ENCODE measurements at places on chromosomes 11 and 22.

DNA sequence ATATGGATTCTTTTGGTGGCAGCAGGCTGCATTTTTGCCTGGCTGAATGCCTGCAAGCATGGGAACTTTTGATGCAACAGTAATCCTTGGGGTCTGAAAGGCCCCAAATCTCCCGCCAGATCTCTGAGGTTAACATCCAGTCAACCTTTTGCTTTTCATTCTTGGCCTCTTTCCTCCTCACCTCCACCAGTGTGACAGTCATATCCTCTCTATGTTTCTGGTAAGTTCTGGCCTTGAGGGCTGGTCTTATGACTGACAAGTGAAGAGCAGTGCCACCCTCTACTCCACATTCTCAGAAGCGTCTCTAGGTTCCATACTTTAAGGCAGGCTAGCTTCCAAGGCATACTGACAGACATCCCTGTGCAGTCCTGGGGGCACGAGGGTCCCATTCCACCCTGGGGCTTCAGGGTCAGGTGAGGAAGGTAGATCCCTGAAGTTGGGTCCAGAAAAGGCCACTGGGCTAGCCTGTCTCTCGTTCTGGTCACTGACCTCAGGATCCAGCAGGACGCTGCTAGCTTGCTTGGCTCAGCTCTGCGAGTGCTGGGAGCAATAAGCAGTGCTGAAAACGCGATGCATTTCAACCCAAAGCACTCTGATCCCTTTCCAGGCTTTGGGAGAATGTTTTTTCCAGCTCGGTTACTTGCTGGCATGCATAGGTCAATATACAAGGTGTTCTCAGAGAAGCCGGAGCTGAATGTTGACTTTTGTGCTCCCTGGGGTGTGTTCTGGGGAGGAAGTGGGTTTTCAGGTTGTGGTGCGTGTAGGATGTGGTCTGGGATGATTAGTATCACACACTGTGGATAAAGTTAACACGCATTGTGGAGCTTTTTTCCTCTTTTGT is 75.2 kb downstream of the PTPRJ start:
- DNase-seq: peak; percentile 55

DNA sequence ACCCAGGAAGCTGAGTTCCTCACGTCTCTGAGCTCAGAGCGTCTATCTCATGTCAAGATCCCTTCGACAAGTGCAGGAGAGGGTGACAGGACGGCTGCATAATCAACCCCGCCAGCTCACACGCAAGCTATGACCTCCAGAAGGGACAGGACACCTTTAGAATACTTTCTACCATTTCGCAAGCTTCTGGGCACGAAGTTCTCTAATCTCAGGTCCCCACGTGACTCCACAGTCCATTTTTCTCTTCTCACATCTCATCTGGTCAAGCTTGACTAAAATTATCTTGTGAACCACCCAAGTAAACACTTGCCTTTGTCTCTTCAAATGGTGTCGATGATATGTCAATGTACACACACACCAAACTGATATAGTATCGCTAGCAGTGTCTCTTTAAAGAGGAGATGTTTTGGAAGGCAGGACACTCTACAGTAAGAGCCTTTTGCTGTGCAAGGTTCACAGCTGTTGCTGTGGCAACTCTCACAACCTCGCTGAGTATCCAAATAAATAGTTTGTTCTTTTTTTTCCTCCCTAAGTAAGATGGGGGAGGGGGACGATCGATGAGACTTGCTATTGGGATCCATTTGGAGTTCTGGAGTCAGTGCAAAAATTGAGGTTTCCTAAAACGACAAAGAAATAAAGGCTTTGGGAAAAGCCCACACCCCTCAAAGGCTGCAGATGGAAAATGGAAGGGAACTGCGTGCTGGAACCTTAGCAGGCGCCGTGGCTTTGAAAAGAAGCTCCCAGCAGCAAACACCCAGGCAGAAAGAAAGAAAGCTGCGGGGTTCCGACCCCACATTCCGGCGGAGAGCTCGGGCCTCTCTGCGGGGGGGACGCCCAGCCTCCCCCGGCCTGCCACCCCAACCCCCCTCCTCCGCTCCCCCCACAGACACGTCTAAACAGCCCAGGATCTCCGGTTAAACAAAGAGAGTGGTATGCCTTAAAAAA is 215.4 kb upstream of the UBASH3B start:
- peak; percentile 78 for DNase-seq

DNA sequence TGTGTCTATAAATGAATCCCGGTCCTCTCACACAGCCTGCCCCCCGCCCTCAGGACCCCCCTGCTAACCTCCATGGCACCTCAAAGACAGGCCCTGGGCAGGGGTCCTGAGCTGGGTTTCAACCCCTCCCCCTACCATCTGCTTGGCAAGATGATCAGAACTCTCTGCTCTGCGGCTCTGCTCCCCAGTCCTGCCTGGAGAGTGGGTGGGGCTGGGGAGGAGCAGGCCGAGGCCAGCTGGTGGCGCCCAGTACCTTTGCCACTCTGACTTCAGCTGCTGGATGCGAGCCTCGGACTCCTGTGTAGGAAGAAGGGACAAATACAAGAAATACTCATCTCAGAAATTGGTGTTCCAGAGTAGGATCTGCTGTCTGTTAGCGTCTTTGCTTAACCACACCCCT is 15.0 kb downstream of the SUN2 start:
- DNase-seq: no peak

DNA sequence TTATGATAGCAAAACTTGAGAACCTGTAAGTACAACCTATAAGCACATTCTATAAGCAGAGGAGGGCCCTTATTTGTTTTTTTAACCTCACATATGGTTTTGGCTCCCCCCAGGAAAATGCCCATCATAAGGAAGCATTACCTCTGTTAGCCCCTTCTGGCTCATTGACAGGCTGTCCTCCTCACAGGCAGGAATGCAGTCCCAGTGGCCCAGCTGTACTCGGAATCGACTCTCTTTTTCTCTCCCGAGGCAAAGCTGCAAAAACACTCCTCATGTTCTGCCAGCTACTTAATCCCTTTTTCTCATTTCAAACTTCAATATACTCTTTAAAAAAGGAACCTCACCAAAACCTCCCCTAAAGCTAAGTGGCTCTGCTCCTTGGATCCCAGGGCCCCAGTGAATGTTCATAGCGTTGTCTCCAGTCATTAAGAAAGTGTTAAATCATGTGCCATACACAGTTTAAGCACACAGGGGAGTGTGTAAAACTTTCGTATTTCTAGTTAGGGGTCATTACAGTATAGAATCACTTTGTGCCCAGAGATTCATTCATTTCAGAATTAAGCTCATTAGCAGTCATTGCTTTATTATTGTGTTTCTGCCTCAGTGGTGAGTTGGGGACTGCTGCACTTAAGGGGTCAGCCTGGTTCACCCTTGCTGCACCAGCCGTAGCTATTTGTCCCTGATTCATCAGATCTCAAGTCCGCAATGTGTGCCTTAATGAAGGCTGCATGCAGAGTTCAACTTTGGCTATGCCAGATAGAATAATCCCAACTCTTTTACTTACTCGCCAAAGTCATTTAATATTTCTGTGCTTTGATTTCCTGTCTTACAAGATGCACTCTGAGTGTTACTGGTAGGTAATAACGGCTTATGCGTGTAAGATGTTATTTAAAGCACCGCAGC is 57.6 kb downstream of the JRKL start:
- DNase-seq: peak; percentile 76

DNA sequence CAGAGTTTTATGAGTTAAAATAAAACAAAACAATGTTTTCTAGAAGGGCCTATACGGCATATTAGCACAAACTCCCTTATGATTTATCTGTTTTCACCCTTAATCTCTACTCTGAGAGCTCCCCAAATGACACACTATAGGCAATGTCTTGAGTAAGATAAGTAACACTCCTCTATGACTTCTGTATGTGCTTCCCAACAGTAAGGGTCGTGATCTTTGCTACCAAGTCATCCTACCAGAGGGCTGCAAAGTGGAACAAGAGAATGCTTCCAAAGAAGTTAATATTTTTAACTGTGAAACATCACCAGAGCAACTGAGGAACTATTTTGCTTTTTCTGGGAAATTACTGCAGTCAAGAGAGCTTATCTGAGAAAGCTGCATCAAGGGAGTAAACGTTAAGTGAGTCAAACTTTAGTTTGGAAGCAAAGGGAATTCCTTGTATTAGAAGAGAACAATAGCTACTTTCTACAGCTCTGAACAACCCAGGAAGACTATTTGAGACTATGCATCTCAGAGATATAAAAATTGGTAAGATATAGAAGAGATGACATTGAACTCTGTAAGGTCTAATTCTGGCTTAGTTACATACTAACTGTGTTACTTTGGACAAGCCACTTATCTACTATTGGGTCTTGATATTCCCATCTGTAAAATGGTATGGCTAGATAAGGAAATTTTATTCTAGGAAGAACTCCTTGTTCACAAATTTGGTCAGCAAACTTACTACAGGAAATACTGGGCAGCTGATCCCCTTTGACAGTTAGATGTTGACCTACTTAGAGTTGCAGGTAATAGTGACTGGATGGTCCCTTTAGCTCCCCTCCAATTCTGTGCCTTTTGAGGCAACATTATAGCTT is 43.7 kb upstream of the CCDC34 start:
- DNase-seq: no peak

DNA sequence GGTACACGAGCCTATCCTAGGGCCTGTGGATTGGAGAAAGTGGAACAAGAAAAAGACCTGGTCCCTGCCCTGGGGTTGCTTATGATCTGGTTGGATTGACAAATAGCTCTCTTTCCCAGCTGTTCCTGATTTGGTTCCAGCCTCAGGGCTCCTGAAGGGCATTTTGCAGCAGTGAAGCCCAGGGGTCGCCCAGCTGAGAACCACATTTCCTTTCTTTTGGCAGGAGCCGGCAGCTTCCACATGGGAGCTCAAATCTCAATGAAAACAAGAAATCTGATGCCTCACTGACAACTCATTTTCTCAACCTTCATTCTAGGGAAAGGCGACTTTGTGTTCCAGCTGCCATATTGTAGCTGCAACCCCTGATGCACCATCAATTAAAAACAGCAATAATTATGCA is 140.6 kb upstream of the CADM1 start:
- peak; percentile 63 for DNase-seq

DNA sequence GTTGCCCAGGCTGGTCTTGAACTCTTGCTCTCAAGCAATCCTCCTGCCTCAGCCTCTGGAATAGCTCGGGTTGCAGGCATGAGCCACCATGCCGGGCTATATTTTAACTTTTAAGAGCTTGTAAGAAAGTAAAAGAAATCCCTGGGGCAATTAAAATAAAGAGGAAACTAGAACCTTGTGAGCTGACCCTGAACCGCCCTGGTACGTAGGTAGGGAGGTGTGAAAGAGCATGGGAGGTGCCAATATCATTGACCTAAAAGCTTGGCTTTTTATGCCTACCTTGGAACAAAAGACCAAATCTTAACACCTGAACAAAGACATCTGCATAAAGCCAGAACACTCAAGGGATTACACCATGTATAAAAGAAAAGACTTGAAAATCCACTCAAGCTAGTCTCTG is 595.1 kb downstream of the SOX6 start:
- no peak for DNase-seq

DNA sequence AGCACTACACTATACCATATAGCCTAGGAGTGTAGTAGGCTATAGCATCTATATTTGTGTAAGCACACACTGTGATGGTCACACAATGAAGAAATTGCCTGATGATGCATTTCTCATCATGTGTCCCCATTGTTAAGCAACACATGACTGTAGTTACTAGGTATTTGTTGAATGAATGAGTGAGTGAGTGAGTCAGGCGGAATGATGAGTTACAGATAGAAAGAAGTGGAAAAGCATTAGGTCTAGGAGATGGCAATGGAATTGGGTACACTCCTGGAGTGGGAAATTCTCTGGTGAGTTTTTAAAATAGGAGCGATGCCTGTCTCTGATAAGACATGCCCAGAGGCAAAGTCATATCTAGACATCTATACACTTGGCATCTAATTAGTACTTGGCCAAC is 160.5 kb upstream of the TBCEL start:
- DNase-seq: no peak

- DNase-seq: no peak
These were observed 357.8 kb downstream of the LARGE1 start for GRCh38 chr22:33562501-33562900.

DNA sequence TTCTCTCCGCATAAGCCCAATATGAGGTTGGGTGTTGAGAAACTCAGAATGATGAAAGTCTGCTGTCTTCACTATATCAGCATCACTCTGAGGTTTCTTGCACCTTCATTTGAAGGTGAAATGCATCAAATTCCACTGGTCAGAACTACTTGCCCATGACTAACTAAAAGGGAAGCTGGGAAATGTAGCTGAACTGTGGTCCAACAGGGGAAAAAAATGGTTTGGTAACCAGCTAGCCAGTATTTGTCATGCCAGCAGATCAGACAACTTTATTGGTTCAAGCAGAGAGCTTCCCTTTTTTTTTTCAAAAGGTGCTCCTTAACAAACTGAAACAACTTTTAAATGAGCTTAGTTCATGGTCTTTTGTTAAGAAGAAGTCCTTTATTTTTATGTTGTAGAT is 14.2 kb upstream of the PIK3C2A start:
- DNase-seq: no peak

DNA sequence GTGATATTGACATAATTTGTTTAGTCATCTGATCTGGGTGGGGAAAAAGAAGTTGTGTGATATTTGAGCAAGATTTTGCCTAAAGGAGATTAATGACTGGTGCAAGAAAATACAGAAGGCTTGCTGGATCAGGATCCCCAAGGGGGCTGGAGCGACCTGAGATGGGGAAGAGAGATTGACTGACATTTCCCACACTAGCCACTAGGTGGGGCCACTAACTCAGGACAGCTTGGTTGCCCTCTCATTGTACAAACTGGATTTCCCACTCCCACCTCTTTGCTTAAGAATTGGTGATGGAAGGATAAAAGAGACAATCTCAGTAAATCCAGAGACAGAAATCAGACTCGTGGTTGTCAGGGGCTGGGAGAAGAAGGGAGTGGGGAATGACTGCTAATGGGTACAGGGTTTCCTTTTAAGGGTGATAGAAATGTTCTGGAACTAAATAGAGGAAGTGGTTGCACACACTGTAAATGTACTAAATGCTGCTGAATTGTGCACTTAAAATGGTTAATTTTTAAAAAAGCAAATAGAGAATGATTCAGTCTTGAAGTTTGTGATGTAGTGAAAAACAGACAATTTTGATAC is 50.7 kb downstream of the CTTN start:
- DNase-seq: no peak

DNA sequence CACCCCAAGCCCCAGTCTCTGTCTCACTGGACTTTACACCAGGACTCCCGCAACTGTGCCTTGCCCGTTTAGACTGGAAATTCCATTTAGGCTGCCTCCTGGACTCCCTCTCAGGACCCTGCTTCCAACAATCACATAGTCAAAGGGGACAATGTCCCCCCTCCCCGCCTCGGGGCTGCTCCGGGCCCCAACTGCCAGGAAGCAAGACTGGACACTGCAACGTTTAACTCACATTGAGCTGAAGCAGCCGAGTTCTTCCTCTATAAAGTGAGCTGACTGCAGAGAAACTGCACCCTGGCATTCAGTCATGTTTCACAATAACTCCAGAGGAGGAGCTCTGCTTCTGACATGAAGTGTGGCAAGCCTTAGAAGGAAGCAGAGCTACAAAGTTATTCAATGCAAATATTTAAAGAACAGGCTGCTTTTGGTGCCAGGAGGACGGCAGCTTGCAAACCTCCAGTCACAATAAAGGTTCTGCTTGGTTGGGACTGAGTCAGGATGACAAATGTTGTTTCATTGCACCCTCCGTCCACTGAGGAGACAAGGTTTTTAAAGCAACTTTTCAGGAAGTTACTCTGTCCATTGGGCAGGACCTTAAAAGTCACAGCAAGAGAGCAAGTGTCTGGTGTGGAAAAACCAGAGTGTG is 19.9 kb downstream of the PACSIN2 start:
- peak; percentile 50 for DNase-seq

All from eye (tissue), 1 donor.